Stimulated activated CD4-positive, alpha-beta T cell treated with anti-CD3 and anti-CD28 coated beads, TNF-alpha, amount 100 ng/mL, for 48 hours (primary cell): ENCODE measurements at places on chromosomes 13 and 19.

- no peak for DNase-seq
Observed at GRCh38 chr13:97946951-97947588, 6.4 kb upstream of the IPO5 start.

GRCh38 chr13:48775804-48776203, 122.1 kb downstream of the CYSLTR2 start:
- no peak for DNase-seq

DNA sequence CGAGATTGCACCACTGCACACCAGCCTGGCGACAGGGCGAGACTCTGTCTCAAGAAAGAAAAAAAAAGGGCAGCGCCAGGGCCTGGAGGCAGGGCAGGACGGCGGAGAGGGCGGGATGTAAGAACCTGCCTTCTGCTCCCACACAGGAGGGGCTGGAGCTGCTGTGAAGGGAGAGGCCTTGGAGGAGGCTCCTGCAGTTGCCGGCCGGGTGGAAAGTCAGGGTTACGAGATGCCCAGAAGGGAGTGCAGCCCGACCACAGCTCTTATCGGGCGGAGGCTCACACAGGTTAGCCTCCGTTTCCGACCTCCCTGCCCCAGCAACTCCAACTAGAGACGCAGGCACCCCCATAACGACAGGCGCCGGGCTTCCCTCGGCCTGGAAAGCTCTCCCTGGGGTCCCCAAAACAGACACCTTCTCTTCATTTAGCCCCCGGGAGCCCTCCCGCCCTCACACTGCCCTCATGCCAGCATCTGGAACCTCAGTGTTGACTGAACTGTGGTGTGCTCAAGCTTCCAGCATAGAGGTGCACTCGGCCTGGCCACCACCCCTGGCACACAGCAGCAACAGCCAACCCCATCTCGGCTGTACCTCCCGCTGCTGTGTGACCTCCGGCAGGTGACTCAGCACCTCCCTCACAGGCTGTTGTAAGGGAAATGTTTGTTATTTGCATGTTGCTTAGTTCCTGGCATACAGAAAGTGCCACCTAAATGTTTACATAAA, 1.4 kb downstream of the PLPP2 start:
- DNase-seq, result no peak

- no peak for DNase-seq
Observed at GRCh38 chr13:101703838-101704237, 251.4 kb downstream of the ITGBL1 start.

- peak; percentile 50 for DNase-seq
Observed at GRCh38 chr19:17402982-17403855, 2.2 kb downstream of the BST2 start.

- DNase-seq, result no peak
Observed at GRCh38 chr19:31285744-31286143, 63.5 kb downstream of the TSHZ3 start.

DNA sequence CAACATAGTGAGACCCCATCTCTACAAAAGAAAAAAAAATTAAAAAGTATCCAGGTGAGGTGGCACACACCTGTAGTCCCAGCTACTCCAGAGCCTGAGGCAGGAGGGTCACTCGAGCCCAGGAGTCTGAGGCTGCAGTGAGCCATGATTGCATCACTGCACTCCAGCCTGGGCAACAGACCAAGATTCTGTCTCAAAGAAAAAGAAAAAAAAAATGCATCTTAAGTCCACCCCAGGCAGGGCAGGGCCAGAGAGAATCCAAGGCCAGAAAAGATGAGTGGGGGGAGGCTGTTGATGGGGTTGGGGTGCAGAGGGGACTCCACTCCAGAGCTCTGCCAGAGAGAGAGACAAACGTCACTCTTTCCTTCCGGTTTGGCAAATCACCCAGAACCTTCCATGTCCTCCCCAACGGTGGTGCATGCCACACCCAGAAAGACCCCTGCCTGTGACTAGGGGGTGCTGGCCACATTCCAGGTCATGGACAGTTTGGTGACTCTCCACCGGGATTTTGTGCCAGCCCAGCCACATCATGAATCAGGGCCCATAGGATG, 431 bp downstream of the FUT3 start:
- DNase-seq, result no peak

GRCh38 chr19:43467730-43468129, 2.3 kb upstream of the LYPD3 start:
- DNase-seq, result no peak

DNA sequence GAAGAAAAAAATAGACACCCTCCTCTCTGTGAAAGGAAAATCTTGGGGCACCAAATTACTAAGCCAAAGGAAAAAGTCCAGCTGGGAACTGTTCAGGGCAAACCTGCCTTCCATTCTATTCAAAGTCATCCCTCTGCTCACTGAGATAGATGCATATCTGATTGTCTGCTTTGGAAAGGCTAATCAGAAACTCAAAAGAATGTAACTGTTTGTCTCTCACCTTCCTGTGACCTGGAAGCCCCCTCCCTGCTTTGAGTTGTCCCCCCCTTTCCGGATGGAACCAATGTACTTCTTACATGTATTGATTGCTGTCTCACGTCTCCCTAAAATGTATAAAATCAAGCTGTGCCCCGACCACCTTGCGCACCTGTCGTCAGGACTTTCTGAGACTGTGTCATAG, 216.0 kb upstream of the SOX1 start:
- DNase-seq, result no peak

DNA sequence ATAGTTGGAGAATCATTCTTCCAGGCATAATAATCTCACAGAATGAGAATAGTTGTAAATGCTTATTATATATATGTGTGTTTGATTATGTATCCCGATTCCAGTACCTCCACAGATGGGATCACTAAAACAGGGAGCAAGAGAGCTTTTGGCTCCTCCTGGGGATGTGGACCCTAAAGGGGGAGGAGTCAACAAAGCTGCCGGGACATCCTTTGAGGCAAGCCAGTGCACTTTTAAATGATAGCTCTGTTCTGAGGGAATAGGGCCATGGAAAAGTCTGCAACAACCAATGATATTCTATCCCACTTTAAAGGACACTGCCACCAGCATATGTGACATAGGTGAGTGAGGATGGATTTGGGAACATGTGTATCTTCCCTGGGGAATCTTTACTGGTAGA, 40.8 kb downstream of the SLITRK5 start:
- no peak for DNase-seq

DNA sequence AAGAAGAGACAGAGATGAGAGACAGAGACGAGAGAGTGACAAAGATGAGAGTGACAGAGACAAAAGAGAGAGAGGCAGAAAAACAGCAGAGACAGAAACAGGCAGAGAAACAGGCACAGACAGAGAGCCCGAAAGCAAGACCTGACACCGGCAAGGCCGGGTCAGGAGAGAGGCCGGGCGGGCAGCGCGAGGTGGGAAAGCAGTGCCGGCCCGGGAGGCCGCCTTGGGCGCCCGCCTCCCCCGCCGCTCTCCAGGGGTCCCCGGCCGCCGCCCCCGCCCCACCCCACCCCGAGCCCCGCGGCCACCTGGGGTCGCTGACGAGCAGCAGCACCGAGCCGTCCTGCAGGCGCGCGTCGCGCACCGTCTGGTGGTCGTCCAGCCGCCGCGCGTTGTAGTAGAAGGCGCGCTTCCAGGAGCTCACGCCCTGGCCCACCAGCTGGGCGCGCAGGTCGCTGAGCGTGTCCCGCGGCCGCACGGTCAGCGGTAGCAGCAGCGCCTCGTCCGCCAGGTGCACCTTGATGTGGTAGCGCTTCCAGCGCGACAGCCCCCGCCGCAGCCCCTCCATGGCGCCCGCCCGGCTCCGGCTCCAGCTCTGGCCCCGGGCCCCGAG, at the start of gene TINCR:
TSS of gene TINCR (minus strand) at position 594 of the 610 bp plus-strand sequence.
- DNase-seq, result no peak

GRCh38 chr13:94332359-94333096, 147.0 kb downstream of the DCT start:
- no peak for DNase-seq

DNA sequence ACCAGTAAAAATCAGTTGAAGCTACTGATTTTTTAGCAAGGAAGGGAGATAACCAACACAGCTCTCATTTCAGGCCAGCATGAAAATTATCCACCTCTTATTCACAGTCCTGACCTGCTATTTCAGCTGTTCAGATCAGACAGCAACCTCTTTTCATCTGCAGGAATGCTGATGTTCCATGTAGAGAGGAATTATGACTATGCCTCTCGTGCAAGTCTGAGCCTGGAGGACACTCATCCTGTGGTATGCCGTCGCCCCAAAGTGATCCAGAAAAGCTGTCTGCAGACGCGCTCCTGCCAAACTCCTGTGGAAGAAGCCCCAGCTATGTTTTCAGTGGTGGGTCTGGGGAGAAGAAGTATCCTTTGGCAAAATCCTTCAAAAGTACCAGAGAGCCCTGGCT, 563.5 kb upstream of the SLITRK1 start:
- DNase-seq, result no peak

DNA sequence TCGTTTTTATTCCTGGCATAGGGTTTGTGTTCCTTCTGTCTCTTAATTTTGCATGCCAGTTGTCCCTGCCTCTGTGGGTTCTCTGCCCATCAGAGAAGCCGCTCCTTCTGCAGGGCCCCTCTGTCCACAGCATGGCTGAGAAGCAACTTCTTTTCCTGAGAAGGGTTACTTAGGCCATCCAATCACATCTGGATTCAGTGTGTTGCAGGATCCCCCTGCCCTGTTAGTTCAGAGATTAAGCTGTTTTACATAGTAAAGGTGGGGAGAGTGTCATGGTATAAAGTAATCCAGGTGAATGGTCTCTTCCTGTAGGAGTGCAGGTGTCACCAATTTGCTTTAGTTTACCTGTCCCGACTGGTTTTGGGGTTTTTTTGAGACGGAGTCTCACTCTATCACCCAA, 22.9 kb upstream of the GARRE1 start:
- no peak for DNase-seq

DNA sequence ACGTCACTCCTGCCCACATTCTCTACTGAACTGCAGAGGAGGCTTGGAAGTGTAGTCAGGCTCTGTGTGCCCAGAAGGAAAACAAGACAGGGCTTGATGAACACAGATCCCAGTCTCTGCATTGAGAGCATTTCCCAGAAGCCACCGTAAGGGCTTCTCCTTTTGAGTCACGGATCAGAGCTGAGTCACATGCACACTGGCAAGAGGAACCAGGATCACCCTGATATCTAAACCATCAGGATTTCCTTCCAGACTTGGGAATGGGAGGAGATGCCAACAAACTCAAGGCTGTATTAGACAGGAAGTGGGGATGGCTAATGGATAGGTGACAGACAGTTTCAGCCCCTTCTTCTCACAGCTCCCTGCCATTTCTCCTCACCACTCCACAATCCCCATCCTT, 17.7 kb upstream of the FBXO17 start:
- DNase-seq, result no peak

GRCh38 chr19:29488316-29488715, 37.5 kb upstream of the VSTM2B start:
- no peak for DNase-seq

DNA sequence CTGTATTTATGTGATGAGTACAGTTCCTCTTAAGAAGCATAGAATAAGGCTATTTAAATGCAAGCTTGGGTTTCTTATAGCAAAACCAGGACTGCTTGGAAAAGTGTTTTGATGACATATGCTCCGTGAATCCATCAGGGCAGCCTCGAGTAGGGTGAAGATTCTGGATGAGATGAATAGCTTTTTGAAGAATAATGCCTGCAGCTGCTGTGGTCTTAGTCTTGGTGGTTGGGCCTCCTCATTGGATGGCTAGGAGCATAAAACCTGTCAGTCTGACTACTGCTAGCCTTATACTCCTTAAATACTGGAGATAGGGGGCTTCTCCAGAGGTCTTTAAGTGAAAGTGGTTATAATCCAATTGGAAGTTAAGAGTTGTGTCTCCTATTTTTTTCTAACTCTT, 704.3 kb downstream of the FGF9 start:
- DNase-seq, result no peak

GRCh38 chr19:43504426-43505185, at the start of gene PHLDB3:
Gene PHLDB3, minus strand, starts transcription at chr19:43504746. Its CDS starts 628 bp downstream, at chr19:43504118.
- no peak for DNase-seq

GRCh38 chr19:18435842-18436670, 1.9 kb downstream of the ISYNA1 start:
- DNase-seq, result no peak

- no peak for DNase-seq
Observed at GRCh38 chr19:49862391-49863253, 4.8 kb downstream of the PNKP start.

DNA sequence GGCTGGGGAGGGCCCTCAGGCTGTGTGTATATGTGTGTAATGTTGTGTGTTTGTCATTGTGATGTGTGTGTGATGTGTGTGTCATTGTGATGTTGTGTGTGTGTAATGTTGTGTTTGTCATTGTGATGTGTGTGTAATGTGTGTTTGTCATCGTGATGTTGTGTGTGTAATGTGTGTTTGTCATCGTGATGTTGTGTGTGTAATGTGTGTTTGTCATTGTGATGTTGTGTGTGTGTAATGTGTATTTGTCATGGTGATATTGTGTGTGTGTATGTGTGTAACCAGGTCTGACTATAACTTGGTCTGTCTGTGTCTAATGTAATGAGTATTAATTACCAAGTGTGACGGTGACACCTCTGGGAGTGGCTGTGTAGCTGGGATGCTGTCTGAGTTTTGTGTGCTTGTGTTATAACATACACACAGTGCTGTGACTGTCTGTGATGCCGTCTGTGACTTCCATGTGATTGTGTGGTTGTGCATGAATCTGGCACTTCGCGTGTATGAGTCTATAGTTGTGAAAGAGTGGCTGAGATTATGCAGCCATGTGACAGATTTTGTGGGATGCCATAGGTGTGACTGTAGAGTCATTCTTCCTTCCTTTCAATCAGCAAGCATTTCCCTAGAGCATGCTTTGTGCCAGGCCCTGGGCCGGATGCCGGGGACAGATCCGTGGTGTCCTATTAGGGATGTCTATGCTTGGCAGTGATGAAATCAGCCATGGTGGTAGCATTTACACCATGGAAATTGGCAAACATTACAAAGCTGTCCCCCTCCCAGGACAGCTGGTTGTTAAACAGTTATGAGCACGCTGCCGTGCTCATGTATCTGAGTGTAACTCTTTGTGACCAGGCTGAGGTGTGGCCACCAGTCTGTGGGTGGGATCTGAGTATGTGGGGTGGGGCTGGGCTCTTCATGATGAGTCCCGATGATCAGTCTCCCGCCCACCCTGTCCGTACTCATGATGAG, 6.4 kb downstream of the TNFSF14 start:
- DNase-seq, result no peak

- DNase-seq, result no peak
Observed at GRCh38 chr19:15354566-15355296, 22.4 kb upstream of the BRD4 start.

DNA sequence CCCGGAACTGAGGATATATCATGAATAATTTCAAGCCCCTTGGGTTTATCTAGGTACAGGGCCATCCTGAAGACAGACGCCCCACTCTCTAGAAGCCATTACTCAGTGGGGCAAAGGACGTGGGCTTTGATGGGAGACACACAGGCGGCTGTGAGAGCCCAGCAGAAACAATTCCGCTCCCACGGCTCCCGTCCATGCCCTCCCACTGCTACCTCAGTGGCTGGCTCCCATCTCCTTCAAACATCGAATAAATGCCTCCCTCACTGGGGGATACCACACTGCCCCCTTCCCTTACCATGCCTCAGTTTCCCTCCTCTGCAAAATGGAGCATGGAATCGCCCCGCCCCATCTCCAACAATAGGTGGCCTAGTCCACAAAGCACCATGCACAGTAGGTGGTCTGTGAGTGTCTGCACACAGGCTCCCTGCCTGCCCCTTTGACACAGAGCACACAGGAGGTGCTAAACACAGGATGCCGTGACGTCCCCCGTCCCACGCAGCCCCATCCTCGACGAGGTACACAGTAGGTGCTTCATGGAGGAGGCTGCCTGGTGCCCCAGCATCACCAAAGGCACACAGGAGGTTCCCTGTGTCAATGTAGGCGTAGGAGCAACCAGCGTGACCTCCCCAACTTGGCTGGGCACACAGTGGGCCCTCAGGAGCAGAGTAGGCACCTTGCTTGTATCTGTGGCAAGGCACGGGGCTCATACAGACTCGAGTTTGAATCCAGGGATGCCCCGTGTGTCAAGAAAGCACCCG, 46.0 kb downstream of the PTPRS start:
- no peak for DNase-seq

GRCh38 chr13:62171697-62172096, 756.0 kb upstream of the PCDH20 start:
- DNase-seq, result no peak
